ENCODE measurements at places on chromosomes 4 and X.

DNA sequence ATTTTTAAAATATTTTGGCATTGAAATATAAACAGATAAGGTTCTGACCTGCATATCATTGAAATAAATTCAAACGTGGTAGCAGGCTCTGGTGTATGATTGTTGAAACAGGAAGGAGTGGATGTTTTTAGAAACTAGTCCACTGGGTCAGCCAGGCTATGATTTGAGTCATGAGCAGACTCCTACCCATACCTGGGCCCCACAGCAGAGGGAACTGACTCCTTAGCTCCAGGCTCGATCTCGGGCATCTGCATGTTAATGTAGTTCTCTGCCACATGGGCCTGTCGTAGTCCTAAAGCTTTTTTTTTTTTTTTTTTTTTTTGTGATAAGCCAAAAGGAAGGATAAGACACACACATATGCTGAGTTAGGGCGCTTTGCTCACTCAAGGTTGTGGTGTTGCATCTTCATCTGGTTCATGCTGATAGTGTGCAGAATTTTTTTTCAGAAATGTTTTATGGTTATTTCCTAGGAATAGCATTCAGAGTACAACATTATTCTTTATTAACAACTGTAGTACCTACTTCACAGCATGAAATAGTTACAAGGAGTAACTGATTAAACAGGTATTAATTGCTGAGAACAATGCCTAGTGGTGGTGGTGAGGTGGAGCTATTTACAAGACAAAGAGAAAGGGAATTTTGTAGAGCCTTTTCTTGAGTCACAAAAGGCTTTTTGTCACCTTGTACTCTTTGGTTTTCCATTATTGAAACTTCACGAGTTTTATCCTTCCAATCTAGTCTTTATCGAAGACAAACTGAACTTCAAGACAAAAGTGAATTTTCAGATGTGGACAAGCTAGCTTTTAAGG is 27.3 kb downstream of the OFD1 start:
- no peak for DNase-seq

- no peak for DNase-seq
Observed at GRCh38 chr4:94653095-94653649, 104.6 kb upstream of the BMPR1B start.

GRCh38 chr4:181952478-181952877 is 290.7 kb upstream of the TENM3 start:
- peak; percentile 63 for DNase-seq

DNA sequence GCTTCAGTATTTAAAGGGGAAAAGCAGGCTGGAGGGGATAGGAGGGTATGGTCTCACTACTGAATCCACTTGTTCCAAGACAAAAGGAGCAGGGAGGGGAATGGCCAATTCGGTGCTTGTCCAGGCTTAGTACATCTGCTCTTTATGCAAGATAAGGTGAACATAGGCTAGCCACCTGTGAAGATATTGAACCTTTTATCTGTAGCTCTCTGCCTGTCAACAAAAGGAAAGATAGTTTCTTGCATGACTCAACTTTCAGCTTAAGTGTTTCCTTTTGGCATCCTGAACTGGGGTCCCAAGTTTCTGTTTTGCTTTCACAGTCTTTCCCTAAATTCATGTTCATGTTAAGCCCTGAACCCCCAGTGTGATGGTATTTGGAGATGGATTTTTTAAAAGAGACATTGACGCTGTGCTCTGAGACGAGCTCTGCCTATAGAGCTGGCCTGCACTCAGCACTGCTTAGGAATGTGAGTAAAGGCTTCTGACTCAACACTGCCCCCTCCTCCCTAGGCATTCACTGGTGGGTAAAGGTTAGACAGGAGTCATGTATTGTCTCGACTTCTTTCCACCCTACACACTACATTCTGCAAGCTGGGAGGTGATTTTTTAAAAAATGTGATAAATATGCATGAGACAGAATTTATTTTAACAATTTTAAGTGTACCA is 28.2 kb downstream of the FAM149A start:
- DNase-seq, result peak; percentile 38
